ENCODE measurements at places on chromosomes 3 and 15.

DNA sequence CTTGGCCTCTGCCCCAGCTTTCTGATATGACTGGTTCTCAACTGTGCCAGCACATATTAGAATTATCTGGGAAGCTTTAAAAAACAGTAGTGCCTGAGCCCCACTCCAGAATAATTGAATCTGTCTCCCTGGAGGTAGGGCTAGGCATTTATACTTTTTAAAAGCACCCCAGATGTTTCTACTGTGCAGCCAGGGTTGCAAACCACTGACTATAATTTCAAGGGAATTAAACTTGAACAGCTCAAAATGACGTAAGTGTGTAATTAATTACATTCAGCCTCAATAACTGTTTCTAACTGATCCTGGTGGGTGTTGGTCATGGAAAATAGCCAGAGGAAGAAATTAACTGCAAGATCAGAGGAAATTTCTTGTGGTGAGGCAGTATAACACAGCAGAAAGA, 4.4 kb upstream of the IRAK2 start:
- no peak for DNase-seq

- no peak for DNase-seq
These were observed 8.1 kb upstream of the CSPG5 start for GRCh38 chr3:47586746-47587145.

DNA sequence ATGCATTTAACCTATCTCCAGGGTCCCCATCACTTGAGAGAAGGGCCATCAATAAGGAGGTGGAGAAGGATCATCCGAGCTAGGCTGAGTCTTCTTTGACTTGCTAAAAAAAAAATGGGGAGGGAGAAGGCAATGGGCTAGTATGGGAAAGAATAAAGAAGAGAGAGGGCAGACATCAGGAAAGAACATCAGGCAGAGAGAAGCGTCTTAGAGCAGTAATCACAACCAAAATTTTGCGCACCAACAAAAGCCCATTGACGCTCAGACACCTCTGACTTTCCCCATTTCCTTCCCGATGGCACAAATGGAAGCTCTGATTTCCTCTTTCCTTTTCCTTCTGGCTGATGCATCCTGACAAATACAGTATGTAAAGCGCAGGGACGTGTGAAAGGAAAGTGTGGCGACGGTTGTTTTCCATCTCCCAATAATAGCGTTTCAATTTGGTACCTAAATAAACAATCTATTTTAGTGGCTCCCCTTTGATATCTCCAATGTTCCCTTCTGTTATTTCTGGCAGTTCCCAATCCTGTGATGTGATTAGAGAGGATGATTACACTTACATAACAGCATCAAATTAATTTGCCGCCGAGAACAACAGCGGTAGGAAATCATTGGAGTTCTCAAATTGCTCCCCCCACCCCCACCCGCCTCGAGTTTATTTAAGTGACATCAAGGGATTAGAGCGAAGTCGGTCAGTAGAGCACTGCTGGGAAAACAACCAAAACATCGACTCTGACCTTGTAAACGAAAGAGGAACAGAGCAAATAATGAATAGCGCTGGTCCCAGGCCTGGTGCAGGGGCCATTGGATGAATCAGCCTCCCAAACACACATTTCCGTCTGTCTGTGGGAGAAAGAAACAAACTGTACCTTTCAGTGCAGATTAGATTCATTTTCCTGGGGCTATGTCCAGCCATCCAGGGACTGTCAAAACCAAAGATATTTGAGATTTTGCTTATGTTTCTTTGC, 273.3 kb upstream of the ICE2 start:
- DNase-seq = no peak

GRCh38 chr15:63473749-63473998, 30.7 kb upstream of the USP3 start:
- DNase-seq = no peak

GRCh38 chr3:105907777-105908176, 39.0 kb upstream of the CBLB start:
- no peak for DNase-seq

GRCh38 chr3:127233371-127233770, 40.4 kb downstream of the PRR23E start:
- no peak for DNase-seq

DNA sequence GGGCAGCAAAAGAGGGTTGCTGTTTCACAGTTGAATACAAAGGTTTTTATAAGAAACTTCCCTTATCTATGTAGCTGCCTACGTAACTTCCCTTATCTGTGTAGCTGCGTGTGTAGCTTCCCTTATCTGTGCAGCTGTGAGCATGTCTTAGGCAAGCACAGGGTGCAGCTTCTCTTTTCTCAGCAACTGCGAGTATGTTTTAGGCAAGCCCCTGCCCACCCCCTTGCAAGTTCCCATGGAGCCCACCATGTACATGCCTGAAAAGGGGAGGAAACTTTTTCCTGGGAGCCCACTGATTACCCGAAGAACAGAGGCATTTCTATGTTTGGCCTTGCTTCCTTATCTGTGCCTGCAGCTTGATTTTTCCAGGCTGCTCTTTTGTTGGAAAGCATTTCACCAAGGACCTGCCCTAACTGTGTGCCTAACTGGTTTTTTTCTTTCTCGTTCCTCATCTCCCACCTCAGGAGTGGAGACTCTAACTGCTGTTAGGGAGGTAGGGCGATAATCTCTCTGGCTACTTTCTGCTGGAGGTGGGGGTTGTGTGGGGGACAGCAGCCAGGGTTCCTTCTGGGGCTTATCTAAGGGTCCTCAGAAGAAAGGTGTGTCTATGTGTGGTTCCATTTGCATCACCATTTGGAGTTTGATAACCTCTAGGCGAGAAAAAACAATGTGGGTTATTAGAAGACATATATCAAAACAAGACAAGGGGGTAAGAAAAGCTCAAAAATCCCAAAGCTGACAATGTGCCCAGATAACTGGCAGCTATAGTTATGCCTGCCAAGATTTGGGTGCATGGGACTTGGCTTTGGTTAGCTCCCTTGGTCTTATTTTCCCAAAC, 26.0 kb downstream of the SORD start:
- no peak for DNase-seq

DNA sequence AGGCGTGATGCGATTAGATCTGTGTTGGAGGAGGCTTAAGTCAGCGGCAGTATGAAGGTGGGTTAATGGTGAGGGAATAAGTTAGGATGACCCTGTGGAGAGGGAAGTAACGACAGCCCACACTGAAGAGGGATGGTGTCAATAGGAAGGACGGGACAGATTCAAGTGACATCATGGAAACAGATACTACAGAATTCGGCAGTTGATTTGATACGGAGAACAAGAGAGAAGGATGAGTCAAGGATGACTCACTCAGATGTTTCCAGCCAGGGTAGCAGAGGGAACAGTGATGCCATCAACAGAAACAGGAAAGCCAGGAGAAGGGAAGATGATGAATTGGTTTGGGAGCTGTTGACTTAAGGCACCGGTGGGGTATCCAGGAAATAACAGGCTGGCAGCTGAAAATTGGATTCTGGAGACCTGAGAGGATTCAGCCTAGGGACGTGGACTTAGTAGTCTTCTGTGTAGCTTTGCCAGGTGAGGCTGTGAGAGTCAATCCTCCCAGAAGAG, 38.0 kb downstream of the SHC4 start:
- no peak for DNase-seq

DNA sequence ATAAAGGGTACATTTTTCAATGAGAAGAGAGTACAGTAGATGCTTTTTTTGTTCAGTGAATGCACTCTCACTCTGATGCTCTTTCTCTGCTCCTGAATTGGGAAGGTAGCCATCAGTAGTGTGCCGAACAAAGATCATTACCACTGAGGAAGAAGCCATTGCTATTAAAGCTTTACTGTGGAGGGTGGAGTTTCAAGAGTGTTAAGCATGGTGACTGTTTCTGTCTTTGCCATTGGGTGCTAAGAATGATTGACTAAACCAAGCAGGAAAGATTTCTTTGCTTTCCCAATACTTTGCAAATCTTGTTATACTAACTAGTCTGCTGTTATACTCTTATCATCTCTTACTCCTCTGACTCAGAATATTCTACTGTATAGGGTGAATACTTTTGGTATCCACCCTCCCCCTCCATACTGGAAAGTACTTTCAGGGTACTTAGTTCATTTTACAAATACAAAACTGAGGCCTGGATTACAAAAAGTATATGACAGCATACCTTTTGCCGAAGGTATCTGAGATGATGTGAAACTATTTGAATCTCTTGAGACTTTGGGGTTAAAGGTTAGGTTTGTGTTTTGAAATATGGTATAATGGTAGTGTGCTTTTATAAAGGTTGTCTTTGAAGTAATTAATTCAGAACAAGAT, 1.7 kb downstream of the RAB11A start:
- no peak for DNase-seq

DNA sequence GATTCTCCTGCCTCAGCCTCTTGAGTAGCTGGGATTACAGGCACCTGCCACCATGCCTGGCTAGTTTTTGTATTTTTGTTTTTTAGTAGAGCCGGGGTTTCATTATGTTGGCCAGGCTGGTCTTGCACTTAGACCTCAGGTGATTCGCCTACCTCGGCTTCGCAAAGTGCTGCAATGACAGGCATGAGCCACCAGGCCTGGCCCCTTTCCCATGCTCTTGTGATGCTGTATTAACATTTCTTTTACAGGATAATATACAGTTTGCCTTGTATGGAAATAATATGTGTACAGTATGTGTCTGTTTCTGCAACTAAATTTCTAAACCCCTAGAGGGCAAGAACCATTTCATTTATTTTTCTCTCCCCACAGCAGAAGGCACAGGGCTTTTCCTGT, 37.8 kb downstream of the SCG5 start:
- no peak for DNase-seq

GRCh38 chr3:35900079-35900478, 260.8 kb downstream of the ARPP21 start:
- DNase-seq = peak; percentile 22

DNA sequence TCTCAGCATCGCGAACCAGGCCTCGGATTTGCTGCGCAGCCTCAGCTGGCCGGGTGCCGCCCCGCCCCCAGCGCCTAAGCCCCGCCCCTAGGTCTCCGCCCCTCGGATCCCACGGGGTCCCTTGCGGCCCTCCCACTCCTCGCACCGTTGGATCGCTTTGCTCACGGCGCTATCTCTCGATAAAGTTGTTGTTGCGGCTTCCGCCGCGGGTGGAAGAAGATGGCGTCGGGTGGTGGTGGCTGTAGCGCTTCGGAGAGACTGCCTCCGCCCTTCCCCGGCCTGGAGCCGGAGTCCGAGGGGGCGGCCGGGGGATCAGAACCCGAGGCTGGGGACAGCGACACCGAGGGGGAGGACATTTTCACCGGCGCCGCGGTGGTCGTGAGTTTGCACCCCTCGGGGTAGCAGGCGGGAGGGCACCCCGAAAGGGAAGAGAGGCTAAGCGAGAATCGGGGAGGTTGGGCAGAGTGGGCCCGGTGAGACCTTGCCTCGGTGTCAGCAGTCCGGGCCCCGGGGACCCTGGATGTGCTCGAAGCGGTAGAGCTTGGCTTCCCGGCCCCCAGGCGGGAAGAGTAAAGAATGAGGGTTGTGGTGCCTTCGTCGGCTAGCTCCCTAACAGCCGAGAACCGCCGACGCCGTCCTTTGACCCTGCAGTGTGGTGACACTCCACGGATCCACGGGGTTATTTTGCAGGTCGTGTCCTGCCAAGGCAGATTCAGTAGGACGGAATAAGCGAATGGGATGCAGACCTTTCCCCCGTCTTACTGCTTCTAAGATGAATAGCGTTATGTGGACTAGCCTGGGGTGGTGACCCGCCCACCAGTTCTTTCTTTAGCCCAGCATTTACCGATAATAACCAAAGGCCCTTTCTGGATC, at the start of gene SNX1:
Gene SNX1 (plus strand): TSS at position 188 of the 873 bp plus-strand sequence. CDS start 32 bp downstream, at position 220.
- DNase-seq = peak; percentile 90

- no peak for DNase-seq
These were observed 26.0 kb upstream of the SEC62 start for GRCh38 chr3:169940470-169941181.

- no peak for DNase-seq
These were observed 64.5 kb downstream of the DAPK2 start for GRCh38 chr15:63981596-63982320.

DNA sequence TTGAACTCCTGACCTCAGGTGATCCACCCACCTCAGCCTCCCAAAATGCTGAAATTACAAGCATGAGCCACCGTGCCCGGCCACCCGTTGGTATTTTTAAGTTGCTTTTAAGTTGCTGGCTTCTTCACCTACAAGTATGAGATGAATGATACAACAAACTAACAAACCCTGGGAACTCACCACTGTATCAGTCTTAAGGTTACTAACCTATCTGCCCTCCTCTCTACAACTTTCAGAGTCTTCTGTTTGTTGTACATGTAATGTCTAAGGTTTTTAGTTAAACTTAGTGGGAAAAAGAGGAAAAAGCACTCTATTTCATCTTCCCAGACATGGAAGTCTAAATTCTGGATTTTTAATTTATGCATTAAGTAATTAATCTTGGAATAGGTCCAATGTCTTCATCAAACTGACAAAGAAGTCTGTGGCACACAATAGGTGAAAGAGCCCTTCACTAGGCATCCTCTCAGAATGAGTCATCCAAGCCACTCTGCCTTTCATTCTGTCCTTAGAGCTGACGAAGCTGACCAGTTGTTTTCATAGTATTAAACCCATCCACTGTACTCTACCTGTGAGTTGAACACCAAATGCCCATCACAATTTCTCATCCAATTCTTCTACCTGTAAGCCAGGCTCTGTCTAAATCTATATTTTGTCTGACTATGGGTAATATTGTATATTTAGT, 936.1 kb downstream of the TUSC7 start:
- DNase-seq = peak; percentile 9

GRCh38 chr3:150469931-150470740, 62.0 kb downstream of the TSC22D2 start:
- no peak for DNase-seq

- DNase-seq = no peak
These were observed 2.8 kb downstream of the SEC62 start for GRCh38 chr3:169969174-169970095.

- DNase-seq = peak; percentile 0
These were observed 2.5 kb downstream of the NBEAL2 start for GRCh38 chr3:46981932-46982471.

- DNase-seq = no peak
These were observed 45.7 kb upstream of the RAB6B start for GRCh38 chr3:133941415-133941821.

DNA sequence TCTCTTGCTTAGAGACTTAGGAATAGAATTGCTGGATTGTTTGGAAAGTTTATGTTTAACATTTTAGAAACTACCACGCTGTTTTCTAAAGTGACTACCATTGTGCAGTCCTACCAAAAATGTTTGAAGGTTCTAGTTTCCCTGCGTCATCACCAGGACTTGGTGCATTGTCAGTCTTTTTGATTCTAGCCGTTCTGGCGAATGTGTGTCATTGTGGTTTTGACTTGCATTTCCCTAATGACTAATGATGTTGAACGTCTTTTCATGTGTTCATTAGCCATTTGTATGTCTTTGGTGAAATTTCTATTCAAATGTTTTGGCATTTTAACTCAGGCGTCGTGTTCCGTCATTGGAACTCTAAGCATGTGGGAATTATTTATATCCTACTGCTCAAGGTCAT, 58.0 kb downstream of the CHD2 start:
- DNase-seq = no peak

GRCh38 chr15:60830479-60830878, 351.5 kb upstream of the ICE2 start:
- no peak for DNase-seq

DNA sequence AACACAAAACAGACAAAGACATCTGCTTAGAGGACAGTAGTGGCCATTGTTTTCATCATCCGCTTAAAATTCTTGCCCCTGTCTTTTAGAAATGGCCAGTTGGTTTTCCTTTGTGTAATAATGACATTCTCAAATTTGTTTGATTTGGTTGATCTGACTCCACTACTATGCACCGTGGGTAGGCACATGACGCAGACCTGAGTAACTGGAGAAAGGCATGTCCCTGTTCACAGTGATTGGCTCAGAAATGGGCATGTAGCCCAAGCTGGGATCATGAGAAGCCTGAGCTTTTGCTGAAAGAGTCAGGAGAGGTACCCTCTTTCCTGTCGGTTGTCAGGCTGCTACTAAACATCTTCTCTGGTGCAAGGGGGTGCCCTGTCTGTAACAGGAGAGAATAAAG, 36.6 kb upstream of the MAGI1 start:
- DNase-seq = no peak

All from NCI-H345 (cell line).